ENCODE measurements at places on chromosomes 5 and 9. TPM values are rescaled to one million over a fixed set of nuclear protein-coding genes. Genes with fewer than 3 reads are reported as not detected.

IFNA21 gene
- total RNA-seq: not detected

BTNL3 gene
- total RNA-seq: not detected

REXO4 gene
- total RNA-seq: 9.0 TPM

PCDHB16 gene
- 3.9 TPM for total RNA-seq

GFPT2 gene
- total RNA-seq: 29.1 TPM

CENPK gene
- 16.0 TPM for total RNA-seq

FUT7 gene
- total RNA-seq: 0.06 TPM

FCN2 gene
- total RNA-seq: not detected

CRB2 gene
- 9.9 TPM for total RNA-seq

ROR2 gene
- total RNA-seq: 20.6 TPM

PCDHGB4 gene
- 14.9 TPM for total RNA-seq

DBH gene
- total RNA-seq: 0.50 TPM

CDH9 gene
- total RNA-seq: 11.3 TPM

CDH18 gene
- 27.1 TPM for total RNA-seq

GPR150 gene
- 0.06 TPM for total RNA-seq

WDR38 gene
- total RNA-seq: 7.9 TPM

ADAMTSL2 gene
- 6.9 TPM for total RNA-seq

EMB gene
- 8.7 TPM for total RNA-seq

TMOD1 gene
- total RNA-seq: 34.0 TPM

TRIM23 gene
- 38.3 TPM for total RNA-seq

GLRX gene
- total RNA-seq: 8.4 TPM

NEUROG1 gene
- 0.39 TPM for total RNA-seq

GCNT4 gene
- total RNA-seq: 1.5 TPM

CAST gene
- total RNA-seq: 118 TPM

CLINT1 gene
- total RNA-seq: 80.4 TPM

IFNK gene
- not detected for total RNA-seq

MCTP1 gene
- total RNA-seq: 15.0 TPM

CFAP77 gene
- 3.3 TPM for total RNA-seq

F12 gene
- total RNA-seq: 1.9 TPM

ZNF474 gene
- 2.7 TPM for total RNA-seq

ZNF483 gene
- 34.6 TPM for total RNA-seq

INSYN2B gene
- 5.3 TPM for total RNA-seq

MRPL41 gene
- total RNA-seq: 45.1 TPM

ZNF300 gene
- 23.2 TPM for total RNA-seq

IL9 gene
- total RNA-seq: not detected

TMEM171 gene
- 1.4 TPM for total RNA-seq

IL3 gene
- not detected for total RNA-seq

TRPM3 gene
- 198 TPM for total RNA-seq

YTHDC2 gene
- total RNA-seq: 24.9 TPM

PCDHB13 gene
- total RNA-seq: 8.7 TPM

TLX3 gene
- 2.0 TPM for total RNA-seq

PTGES gene
- total RNA-seq: 9.3 TPM

PDE8B gene
- 17.0 TPM for total RNA-seq

SOX30 gene
- 0.22 TPM for total RNA-seq

IL13 gene
- not detected for total RNA-seq

LCN2 gene
- 0.28 TPM for total RNA-seq

AJM1 gene
- 1.2 TPM for total RNA-seq
